ENCODE measurements at places on chromosomes 1 and 21. TPM values are rescaled to one million over a fixed set of nuclear protein-coding genes. Genes with fewer than 3 reads are reported as not detected.

The CRP gene
- total RNA-seq: not detected

- no peak for DNase-seq
These were observed 24.5 kb downstream of the C21orf91 start for GRCh38 chr21:17794518-17795145.

- DNase-seq: no peak
These were observed 8.3 kb upstream of the CD55 start for GRCh38 chr1:207313131-207313530.

- no peak for DNase-seq
These were observed 479.9 kb upstream of the PLXNA2 start for GRCh38 chr1:208724079-208724478.

- DNase-seq: no peak
These were observed 65.6 kb downstream of the RIMS3 start for GRCh38 chr1:40599926-40600325.

DNA sequence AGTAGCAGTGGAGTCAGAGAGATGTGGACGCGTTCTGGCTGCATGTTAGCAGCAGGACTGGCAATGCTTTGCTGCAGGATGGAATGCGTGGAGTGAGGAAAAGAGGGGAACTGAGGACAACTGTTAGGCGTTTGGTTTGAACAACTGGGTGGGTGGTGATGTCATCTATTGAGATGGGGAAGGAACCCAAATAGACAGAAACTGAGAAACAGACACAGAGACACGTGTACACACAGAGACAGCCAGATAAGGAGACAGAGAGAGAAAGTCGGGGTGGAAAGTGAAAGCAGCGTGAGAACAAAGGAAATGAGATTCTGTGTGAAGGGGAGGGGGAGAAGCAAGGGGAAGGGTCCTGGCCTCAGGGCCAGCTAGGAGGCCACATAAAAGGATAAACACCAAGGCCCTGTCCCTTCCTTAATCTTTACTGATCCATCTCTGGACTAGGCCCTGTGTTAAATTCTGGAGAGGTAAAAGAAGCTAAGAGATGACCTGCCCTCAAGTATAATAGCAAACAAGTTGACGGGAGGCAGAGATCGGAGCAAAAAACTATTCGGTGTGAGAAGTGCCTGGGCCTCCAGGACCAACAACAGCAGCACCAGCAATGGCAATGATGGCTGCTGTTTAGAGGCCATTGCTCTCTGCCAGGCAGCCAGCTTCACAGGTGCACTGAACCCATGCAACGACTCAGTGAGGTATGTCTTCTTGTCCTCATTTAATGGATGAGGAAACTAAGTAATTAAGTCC, 31.6 kb downstream of the VWA5B1 start:
- DNase-seq: no peak

- no peak for DNase-seq
These were observed 10.0 kb downstream of the MAEL start for GRCh38 chr1:166999075-166999474.

- no peak for DNase-seq
These were observed 300.0 kb downstream of the RRAGC start for GRCh38 chr1:38559446-38560165.

DNA sequence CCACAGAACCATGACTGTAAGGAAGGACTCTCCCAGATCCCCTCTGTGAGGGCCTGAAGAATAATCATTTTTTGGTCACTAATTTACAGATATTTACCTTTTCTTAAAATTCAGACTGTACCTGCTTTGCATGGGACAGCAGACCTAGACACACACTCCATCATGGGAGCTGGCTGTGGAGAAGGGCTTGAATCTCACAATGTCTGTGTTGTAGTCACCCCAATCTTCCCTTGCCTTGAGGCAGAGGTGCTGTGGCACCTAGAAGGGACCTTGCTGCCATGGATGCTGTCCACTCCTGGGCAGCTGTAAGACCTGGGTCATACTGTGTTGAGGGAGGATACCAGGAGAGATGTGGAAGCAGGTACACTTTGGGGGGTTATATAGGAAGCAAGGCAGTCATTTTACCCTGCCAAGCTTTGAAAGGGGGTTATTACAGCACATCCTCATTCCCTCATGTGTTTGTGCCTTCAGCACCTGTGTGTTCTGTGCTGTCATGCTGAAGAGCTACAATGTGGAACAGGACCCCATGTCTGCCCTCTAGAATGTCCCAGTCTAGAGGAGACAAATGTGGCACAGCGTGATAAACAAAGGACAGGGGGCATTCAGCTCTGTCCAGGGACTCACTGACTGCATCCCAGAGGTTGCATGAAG, 27.1 kb downstream of the TRAF5 start:
- no peak for DNase-seq

DNA sequence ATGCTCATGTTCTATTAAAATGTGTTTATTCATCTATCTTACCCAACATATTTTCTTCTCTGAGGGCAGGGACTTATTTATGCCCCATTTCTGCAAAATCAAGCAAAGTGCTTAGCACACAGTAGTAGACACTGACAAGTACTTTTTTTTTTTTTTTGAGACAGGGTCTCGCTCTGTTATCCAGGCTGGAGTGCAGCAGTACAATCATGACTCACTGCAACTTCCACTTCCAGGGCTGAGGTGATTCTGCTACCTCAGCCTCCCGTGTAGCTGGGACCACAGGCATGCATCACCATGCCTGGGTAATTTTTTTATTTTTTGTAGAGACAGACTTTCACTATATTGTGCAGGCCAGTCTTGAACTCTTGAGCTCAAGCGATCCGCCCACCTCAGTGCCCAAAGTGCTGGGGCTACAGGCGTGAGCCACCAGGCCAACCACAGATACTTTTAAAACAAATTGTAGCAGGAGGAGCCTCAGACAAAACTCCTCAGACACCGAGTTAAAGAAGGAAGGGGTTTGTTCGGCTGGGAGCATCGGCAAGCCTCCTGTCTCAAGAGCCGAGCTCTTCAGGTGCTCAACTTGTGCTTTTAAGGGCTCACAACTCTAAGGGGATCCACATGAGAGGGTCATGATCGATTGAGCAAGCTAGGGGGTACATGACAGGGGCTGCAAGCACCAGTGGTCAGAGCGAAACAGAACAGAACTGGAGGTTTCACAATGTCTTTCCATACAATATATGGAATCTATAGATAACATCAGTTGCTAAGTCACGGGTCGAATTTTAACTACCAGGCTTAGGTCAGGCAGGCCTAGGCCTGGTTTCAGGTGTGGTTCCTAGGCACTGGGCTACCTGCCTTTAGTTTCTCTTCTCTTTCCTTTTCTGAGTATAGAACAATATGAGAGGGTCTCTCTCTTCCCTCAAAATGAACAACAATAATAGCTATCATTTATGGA, 5.7 kb upstream of the TMEM167B start:
- peak; percentile 65 for DNase-seq

GRCh38 chr1:244603498-244603897, 49.4 kb upstream of the DESI2 start:
- no peak for DNase-seq

- DNase-seq: no peak
These were observed 45.2 kb downstream of the SLC30A7 start for GRCh38 chr1:100941098-100941527.
